EL (cell line): ENCODE measurements at places on chromosomes 12 and 14.

DNA sequence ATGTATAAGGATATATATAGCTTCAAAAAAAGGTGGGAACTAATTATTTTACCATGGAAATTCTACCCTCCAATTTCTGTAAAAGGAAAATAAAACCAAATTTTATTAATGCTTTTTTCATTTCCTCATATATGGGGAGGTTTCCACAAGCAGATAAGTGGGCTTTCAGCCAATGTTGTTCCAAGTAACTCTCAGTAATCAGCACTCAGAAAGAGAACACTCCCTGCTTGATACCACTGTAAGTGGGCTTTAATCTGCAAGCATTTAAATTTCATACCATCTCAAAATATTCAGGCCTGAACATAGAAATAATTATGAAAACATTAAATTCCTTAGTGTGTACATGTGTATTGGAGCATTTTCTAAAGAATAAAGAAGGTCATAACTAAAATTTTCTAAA lies 827.6 kb downstream of the C12orf50 start:
- no peak for DNase-seq

- no peak for DNase-seq
These were observed 26.4 kb downstream of the APAF1 start for GRCh38 chr12:98671459-98671858.

GRCh38 chr14:65915125-65915524 lies 502.6 kb downstream of the FUT8 start:
- peak; percentile 1 for DNase-seq

GRCh38 chr12:10636124-10636523 lies 22.7 kb upstream of the MAGOHB start:
- no peak for DNase-seq

DNA sequence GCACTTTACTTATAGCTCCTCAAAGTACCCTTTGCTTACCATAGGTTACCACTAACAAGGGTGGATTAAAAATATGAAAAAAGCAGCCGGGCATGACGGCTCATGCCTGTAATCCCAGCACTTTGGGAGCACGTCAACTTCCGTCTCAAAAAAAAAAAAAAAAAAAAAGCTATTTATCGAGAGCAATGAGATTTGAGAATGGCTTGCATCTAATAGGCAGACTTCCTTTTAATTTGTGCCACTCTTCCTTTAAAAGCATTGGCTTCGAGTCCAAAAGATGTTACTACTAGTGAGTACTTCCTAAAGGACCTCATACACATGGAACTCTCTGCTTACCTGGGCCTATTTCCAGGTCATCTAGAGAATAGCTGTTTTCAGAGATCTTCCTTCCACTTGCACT lies 38.5 kb upstream of the CERS5 start:
- DNase-seq, result no peak

GRCh38 chr12:11457996-11458645 lies 62.8 kb upstream of the PRB2 start:
- DNase-seq, result no peak

- DNase-seq, result no peak
These were observed 222.9 kb upstream of the DDHD1 start for GRCh38 chr14:53376064-53376463.

DNA sequence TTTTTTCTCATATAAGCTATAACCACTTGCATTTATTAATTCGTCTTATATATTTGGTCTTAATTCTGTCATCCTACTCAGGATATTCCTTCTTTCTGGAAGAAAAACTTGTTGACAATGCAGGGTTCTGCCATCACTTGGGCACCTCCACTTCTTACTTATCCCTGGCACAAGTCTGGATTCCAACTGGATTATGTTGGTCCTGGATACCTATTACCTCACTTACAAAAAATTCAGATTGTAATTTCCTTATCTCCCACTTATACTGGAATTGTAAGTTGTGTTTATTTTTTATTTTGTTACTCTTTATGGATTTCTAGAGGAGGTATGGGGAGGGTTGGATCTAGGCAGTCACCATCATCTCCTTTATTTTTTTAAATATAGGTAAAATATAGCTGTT lies 36.7 kb downstream of the LRRIQ1 start:
- no peak for DNase-seq

DNA sequence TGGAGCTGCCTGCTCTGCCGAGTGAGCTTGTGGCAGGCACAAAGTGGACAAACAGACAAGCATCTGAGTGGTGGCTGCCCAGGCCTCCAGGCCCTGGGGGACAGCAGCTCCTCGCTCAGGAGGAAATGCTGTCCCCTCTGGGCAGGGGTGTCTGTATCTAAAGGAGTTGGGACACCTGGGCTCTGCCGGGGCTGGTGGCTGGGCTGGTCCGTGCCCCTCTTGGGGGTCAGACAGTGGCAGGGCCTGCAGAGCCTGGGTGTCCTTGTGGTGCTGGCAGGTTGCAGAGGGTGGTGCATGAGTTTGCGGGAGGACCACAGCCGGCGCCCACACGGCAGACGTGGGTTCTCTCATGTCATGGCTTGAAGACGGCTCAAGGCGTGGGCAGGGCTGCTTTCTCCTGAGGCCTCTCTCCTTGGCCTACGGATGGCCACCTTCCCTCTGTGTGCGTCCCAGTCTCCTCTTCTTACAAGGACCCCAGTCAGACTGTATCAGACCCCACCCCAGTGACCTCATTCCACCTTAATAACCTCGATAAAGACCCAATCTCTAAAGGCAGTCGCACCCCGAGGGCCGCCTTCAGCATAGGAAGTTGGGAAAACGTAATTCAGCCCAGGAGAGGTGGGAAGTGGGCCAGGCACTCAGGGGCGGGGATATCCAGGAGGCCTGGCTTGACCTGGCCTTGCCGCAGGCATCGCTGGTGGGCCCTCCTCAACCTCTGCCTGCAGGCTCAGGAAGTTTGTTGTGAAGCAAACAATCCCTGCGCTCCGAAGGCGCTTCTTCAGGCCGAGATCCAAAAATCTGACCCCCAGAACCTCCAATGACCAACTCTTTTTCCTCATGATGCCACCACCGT lies 110.0 kb downstream of the KIF26A start:
- no peak for DNase-seq

DNA sequence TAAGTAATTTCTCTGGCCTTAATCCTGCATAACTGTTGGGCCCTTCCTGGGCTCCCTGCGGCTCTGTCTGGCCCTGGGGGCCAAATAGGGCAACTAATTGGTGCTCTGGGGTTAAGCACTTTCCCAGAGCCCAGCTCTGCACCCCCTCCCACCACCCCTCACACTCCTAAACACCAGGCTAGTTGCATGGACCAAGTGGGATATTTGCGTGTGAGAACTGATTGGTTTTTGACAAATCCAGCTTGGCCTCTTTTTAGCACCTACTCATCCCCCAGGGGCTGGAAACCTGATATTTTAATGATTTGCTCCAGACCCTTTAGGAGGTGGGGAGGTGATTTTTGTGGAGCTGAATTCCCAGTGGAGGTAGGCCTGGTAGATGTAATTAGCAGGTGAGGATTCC lies 91.9 kb downstream of the DICER1 start:
- DNase-seq, result no peak

GRCh38 chr14:32039401-32040030 lies 37.6 kb upstream of the ARHGAP5 start:
- no peak for DNase-seq

DNA sequence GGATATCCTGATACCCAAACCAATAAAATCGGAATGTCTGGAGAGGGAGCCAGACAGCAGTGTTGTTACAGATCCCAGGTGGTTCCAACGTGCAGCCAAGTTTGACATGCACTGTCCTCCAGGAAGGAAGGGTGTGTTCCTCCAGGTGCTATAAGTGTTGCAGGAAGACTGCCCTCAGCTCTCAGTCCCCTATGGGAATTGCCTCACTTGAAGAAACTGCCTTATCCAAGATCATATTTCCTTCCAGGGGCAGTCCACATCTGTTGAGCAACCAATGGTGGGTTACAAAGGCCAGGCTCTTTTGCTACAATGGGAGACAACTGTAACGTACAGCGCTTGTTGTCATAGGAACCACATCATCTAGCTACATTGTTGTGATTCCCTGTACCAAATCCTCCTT lies 13.3 kb upstream of the FBXW8 start:
- no peak for DNase-seq

DNA sequence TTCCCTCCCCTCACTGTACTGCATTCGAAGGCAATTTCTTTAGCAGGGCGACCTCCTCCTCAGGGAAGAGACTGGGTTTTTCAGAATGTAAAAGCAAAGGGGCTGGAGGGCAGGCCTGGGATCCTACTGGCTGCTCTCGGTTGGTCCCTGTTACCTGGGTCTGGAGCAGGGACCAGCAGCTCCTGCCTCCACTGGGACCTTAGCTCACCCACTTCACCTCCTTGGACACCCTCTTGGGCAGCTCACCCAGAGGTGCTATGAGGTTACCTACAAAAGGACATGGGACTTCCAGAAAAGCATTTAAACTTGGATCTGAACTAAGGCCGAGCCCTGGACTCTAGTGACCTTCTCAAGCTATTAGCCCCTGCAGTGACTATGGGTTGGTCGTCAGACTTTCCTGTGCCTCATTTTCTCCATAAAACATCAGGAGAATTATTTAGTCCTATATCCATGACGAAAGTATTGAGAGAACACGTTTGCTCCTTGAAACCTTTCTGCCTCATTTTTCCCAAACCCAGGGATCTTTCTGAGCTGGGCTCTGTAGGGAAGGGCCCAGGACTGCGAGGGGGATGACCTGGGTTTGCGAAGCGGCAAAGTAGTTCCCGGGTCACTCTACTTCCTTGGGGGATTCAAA lies 65.0 kb downstream of the FBXL14 start:
- DNase-seq, result peak; percentile 43

- peak; percentile 10 for DNase-seq
These were observed 52.2 kb downstream of the CKAP4 start for GRCh38 chr12:106195621-106196027.

GRCh38 chr12:57214398-57214781 lies 2.2 kb upstream of the NXPH4 start:
- DNase-seq, result peak; percentile 65

DNA sequence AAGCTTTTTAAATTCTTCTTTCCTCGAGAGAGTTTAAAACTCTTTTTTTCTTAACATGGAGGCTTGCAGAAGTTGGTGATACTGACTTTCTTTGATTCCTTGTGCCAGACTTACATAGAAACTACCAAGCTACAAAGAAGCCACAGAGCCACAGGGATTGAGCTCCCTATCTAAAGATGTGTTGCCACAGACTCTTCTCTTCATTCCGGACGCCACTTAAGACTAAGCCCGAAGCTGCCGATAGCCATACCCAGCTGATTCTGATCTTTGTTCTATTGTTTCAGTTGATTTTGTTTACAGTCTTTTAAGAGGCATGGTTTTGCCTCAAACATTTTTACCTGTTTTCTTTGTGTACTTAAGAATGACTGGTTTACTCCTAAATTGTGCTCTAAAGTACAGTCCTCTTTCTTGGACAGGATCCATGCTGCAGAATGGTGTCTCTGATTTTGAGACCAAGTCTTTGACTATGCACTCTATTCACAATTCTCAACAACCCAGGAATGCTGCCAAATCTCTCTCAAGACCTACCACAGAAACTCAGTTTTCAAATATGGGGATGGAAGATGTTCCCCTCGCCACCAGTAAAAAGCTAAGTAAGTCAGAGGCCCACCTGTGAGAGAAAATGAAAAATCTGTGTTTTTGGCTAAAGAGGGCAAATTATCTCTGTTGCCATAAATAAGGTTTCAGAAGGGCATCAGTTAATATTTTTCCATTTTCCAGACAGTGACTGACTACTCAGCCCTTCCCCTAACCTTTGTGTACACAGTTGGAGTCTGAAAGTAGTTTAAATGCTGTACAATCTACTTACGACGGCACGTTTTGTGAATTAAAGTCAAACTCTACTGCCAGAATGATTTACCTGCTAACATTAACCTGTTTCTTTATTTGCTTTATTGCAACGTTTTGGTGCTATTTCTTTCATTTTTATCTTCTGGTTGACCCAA lies 42.1 kb upstream of the KCNH3 start:
- DNase-seq, result no peak

GRCh38 chr12:120292411-120292660 lies 633 bp upstream of the RNU4-2 start:
- DNase-seq, result no peak

- no peak for DNase-seq
These were observed 28.4 kb downstream of the AREL1 start for GRCh38 chr14:74684434-74684833.

DNA sequence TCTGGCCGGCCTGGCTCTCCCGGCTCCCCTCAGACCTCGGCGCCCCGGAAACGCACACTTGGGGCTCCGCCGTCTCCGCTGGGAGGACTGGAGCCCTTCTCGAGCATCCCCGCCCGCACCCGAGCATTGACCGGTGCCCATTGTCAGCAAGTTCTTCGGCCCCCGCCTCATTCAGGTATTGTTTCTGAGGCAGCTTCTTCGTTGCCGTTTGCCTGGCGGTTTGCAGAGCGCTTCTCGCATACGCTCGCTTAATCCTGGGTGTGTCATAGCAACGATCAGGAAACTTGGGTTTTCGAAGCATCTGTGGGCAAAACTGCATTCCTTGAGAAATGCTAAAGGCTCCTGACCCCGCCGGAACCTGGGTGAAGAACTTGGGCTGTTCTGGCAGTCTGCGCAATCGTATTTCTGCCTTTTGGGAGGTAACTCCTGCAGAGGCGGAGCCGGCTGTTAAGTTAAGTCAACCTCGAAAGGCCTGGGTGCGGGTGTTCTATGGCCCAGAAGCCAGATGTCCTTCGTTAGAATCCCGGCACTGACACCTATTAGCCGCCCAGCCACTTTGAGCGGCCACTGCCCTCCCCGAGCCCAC lies 518 bp downstream of the GSKIP start:
- peak; percentile 61 for DNase-seq

DNA sequence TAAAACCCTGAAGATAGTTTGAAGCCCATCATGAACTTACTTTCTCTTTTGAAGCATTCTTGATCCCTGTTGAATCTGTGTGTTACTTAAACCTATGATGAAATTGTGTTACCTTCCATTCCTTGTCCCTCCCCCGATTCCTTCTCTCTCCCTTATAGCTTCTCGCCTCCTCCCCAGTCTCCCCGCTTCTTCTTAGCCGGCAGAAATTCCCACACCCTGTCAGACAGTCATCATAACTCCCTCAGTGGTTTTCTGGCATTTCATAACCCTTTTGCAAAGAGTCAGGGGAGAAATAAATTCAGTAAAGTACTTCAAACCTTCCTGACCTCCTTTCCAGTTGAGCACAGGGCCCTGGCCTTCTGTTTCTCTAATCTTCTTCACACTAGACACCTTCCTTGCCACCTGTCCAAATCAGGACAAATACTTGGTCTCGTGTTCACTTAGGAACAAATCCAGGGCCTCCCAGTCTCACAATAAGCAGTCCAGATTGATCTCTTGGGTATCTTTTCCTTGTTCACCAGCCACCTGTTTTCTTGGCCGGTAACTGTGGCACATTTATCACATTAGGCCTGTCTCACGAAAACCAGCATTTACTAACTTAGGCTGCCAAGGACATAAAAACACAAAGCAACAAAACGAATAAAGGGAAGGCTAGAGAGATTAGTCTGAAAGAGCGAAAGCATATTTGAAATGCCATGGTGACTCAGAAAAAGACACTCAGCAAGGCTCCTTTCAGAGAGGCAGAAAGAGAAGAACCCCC lies 355.9 kb downstream of the TMTC2 start:
- DNase-seq, result peak; percentile 3
